ENCODE measurements at places on chromosomes 5 and 9.

- no peak for DNase-seq
Observed at GRCh38 chr9:112135706-112136105, 39.4 kb downstream of the SUSD1 start.

GRCh38 chr9:114153761-114154599, 1.4 kb upstream of the COL27A1 start:
- DNase-seq: peak; percentile 37

GRCh38 chr5:35032356-35032755, 15.4 kb downstream of the AGXT2 start:
- no peak for DNase-seq

DNA sequence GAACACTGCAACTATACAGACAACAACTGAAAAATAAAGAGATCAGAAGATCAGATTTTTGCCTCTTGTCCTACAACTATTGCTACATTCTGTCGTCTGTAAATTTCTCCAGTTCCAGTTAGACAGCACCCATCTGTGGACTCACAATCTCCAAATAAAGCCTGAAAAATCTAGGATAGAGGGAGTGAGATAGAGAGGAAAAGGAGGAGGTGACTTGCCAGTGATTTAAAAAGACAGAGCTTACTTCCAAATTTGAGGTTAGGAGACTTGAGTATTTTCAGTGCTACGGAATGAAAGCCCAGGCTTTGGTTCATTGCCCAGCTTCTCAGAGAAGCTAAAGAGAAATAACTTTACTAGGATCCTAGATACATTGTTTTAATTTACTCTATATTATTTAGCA, 63.6 kb downstream of the PTCD2 start:
- DNase-seq: no peak

- DNase-seq: no peak
Observed at GRCh38 chr9:87263291-87263690, 234.4 kb upstream of the DAPK1 start.

GRCh38 chr5:150946351-150946905, 41.6 kb upstream of the ZNF300 start:
- DNase-seq: no peak

DNA sequence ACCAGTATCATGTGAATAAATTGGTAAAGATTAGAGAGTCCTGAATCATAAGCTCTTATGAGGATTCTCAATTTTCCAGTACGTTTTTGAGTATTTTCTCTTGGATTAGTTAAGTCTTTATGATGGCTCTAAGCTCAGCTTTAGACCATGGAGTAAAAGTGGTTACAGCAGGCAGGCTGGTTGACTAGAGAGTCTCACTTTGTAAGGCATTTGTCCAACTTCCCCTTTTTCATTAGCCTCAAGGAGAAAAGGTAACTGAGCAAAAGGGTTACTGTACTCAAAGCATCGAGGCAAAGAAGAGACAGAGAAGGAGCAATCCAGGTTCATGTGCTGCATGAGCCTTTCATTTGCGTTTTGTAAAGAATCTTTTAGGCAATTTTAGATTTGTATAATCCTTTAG, 8.5 kb downstream of the NOP16 start:
- DNase-seq: no peak

- no peak for DNase-seq
Observed at GRCh38 chr5:160342413-160342941, 27.9 kb downstream of the C1QTNF2 start.

- DNase-seq: no peak
Observed at GRCh38 chr5:2168601-2169429, 286.1 kb upstream of the IRX4 start.

GRCh38 chr9:94511134-94511954, 43.5 kb upstream of the PCAT7 start:
- DNase-seq: no peak

DNA sequence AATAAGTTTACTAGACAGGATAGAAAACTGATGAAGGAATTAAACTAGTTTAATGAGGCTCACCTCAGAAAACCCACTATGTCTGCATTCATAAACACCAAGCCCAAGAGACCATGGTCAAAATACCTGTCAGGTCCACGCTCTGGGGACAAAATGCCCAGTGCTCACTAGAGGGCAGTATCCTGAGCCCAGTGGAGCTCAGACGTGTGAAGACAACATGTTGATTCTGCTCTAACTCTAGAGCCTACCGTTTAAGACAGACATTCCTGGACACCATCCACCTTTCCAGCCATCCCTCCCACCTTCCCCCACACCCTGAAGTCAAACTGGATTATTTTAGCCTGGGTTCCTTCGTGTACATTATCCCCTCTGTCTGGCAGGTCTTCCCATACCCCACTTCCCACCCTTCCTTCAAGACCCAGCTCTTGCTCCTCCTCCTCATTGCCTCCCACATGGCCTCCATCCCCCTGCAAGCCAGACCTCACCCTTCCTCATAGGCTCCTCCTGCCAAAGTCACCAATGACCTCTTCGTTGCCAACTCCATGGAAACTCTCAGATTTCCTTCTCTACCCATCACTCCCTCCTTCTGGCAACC, 142.3 kb upstream of the FSTL4 start:
- peak; percentile 9 for DNase-seq

DNA sequence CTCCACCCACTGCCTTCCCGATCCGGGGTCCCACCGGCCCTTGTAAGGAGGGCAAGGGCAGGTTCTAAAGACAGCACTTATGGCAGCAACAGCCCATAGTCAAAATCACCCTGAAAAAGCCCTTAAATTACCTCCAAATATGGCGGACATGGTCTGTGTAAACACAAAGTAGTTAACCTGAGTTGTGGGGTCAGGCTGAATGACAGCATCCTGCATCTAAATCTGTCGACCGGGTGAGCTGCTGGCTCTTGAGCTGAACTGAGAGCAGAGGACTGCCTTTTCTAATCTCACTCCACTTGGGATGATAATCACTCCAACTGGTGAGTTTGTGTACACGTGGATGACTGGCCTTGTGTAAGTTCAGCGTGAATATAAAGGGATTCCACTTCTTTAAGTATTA, 249.6 kb downstream of the DENND1A start:
- no peak for DNase-seq

DNA sequence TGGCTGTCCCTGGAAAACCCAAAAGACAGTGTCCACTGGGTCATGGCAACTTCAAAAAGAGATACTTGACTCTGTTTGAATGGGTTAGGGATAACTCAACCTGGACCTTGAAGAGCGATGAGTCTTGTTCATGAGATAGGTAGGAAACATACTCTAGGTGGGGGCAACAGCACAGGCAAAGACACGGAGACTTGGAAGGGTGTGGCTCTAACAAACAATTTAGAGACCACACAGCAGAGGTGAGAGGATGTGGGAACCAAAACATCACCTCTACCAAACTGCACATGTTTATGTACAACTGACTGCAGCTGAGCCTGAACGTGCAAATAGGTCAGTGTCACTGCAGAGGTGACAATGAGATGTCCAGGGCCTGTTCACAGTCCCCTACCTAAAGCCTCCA, 247.7 kb upstream of the ADRA1B start:
- DNase-seq: no peak

GRCh38 chr5:176837707-176838115, 27.4 kb downstream of the UNC5A start:
- peak; percentile 89 for DNase-seq

DNA sequence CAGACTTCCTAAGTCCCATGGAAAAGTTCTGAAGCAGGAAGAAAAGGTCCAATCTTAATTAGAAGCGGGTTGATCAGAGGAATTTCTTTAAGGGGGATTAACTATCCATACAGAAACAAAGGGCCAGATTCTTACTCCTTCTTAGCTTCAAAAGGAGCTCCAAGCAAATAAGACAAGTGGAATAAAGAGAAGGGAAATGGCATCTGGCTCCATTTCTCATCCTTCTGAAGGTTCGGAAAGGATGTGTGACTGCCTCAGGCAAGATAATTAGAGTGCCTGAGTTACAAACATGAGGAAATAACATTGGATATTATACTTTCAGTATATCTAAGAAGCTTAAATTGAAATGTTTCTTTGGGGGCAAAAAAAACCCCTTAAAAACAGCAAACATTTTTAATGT, 88.1 kb upstream of the ADAMTS19 start:
- no peak for DNase-seq

DNA sequence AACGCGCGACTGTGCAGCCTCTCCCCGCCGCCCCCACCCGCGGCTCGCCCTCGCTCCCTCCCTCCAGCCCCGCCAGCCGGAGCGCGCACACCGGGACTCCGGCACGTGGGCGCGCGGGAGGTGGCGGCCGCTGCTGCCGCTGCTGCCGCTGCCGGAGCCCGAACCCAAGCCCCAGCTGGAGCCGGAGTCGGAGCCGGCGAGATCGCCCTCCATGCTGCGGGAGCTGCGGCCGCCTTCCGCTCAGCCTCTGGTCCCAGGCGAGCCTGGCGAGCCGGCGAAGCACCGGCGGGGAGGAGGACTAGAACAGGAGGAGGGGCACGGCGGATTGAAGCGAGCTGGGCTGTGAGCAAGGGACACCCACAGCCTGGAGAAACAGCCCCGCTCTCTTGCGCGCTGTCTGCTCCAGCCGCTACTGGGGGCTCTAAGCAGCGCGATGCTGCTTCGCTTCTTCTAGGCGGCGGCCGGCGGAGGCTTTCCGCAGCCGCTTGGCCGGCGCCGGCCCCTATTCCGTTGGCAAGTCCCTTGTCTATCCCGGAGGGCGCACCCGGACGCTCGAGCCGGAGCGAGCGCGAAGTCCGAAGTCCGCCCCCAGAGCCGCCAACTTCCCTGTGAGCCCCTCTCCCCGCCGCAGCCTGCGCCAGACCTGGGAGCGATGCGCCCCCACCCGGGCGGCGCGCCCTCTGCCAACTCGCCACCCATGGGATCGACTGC, 598.7 kb upstream of the SGCD start:
- DNase-seq: no peak

DNA sequence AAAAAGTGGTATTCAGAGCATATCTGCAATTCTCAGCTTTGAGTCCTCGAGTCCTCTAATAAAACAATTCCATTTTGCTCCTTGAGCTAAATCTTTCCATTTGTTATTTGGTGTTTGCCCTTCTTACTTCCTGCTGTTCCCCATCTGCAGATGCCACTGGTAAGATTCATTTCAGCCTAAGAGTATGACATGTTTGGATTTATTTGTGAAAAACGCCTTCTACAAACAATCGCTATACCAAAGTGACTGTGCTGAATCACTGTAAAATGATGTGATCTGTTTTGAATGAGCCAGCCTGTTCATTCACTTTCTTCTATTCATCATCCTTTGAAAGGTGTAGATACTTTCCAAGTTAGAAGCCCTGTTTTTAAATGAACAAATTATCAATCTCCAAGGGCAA, 27.7 kb downstream of the KCTD16 start:
- no peak for DNase-seq

DNA sequence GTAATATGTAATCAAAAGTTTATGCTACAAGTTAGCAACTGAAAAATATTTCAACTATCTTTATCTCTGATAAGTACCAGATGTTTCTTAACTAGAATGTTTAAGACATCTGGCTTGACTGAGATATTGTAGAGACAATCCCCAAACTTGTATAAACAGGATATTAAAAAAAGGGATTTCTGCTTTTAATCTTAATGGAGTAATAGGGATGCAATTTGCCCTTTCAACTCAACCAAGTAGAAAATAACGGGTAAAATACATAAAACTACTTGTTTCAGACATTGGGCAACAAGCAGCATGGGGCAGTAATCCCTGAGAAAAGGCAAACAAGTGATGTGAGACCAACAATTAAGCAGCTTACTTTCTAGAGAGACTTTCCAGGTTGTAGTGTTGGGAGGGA, 9.4 kb upstream of the ADAMTS12 start:
- DNase-seq: no peak

- no peak for DNase-seq
Observed at GRCh38 chr5:137091472-137091871, 407.7 kb downstream of the SPOCK1 start.

- DNase-seq: no peak
Observed at GRCh38 chr9:137252555-137253506, 1.7 kb downstream of the STPG3 start.

- DNase-seq: no peak
Observed at GRCh38 chr5:157959370-157959769, 100.4 kb upstream of the CLINT1 start.

- DNase-seq: no peak
Observed at GRCh38 chr5:27010646-27011045, 27.7 kb downstream of the CDH9 start.

- DNase-seq: no peak
Observed at GRCh38 chr9:36169708-36170107, 520 bp downstream of the CCIN start.

DNA sequence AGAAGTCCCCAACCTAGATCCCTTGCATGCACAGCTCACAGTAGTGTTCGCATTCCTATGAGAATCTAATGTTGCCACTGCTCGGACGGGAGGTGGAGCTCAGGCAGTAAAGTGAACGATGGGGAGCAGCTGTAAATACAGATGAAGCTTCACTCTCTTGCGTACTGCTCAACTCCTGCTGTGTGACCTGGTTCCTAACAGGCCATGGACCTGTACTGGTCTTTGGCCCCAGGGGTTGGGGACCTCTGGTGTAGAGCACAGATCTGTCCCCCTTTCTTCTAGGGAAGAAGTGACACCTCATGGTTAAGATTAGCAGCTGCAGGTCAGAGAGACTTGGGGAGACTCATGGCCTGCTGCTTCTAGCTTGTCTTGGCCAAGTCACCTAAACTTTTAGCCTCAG, 7.1 kb downstream of the ARHGEF28 start:
- DNase-seq: peak; percentile 41

DNA sequence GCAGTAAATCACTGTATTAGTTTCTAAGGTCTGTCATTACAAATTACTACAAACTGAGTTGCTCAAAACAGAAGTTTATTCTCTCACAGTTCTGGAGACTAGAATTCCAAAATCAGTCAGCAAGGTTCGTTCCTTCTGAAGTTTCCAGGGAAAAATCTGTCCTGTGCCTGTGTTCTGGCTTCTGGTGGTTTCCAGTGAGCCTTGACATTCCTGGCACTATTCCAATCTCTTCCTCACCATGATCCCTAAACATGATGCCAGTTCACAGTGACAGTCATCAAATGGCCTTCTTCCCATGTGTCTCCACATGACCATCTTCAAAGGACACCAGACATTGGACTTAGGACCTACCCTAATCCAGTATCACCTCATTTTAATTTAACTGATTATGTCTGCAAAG, 351.4 kb downstream of the PLK2 start:
- DNase-seq: no peak

DNA sequence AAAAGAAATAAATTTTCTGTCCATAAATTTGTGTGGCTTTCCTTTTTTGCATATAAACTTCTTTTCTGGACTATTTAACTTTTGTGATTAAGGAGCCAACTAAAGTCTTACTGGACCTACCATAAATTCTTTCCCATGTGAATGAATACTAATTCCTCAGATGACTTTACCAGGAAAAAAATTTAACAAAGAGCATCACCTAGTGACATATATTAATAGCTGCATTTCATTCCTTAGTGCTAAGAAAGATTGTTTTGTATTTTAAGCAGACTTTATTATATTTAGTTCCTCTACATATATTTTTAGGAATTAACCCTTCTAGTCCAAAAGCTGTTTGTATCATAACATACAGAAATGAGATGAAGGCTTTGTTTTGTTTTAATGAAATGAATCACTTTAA, 64.4 kb downstream of the C9orf85 start:
- peak; percentile 47 for DNase-seq

- no peak for DNase-seq
Observed at GRCh38 chr9:82554381-82554780, 508.6 kb downstream of the RASEF start.
